GM23248 (cell line): ENCODE measurements at places on chromosomes 16 and 17. TPM values are rescaled to one million over a fixed set of nuclear protein-coding genes. Genes with fewer than 3 reads are reported as not detected.
A peak's percentile ranks its signal among the peaks of the same experiment; 100 is the strongest.

GRCh38 chr17:54381482-54381881 lies 519.2 kb upstream of the TOM1L1 start:
- no peaks in the 10 kb centered on the region for H3K36me3 ChIP-seq
- no peak overlapping the region for H3K27ac ChIP-seq
- DNase-seq: no peak

GRCh38 chr17:3978421-3979289 lies 14.4 kb upstream of the ATP2A3 start:
- no peak overlapping the region for H3K4me3 ChIP-seq
- H3K4me1 ChIP-seq: no peaks in the 10 kb centered on the region
- DNase-seq: no peak
- no peaks in the 10 kb centered on the region for H3K27me3 ChIP-seq
- H3K27ac ChIP-seq: no peak overlapping the region

The RAD51C gene
- total RNA-seq: 17.2 and 23.4 TPM in 2 replicates

- H3K36me3 ChIP-seq: no peaks in the 10 kb centered on the region
- H3K27ac ChIP-seq: peak overlapping the region; percentile 71
- peak; percentile 82 for DNase-seq
- H3K4me3 ChIP-seq: no peak overlapping the region
Measured at GRCh38 chr16:920051-920681, 50.6 kb downstream of the LMF1 start.

The RECQL5 gene
- 12.8 and 21.4 TPM in 2 replicates for total RNA-seq

DNA sequence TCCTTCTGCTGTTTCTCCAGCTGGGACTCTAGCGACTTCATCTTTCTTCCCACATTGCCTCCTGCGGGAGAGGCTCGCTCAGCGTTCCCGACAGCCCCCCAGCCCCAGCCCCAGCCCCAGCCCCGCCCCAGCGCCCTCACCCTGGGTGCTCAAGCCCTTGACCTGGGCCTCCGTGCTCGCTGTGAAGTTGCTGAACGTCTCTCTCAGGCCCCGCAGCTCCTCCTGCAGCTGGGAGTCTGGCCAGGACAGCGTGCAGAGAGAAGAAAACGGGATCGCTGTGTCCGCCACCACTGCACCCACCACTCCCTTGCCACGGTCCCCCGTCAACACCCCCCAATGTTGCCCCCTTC lies 2.4 kb downstream of the ASGR1 start:
- no peaks in the 10 kb centered on the region for H3K36me3 ChIP-seq
- 0 out of 2 replicates have a peak, but pooled peaks cover 5% of the 10 kb centered on the region for H3K4me1 ChIP-seq
- H3K27ac ChIP-seq: no peak overlapping the region
- H3K27me3 ChIP-seq: no peaks in the 10 kb centered on the region
- DNase-seq: peak; percentile 52

The APOBR gene
- total RNA-seq: not detected in 2 replicates

The CDT1 gene
- total RNA-seq: 11.3 and 14.2 TPM in 2 replicates

DNA sequence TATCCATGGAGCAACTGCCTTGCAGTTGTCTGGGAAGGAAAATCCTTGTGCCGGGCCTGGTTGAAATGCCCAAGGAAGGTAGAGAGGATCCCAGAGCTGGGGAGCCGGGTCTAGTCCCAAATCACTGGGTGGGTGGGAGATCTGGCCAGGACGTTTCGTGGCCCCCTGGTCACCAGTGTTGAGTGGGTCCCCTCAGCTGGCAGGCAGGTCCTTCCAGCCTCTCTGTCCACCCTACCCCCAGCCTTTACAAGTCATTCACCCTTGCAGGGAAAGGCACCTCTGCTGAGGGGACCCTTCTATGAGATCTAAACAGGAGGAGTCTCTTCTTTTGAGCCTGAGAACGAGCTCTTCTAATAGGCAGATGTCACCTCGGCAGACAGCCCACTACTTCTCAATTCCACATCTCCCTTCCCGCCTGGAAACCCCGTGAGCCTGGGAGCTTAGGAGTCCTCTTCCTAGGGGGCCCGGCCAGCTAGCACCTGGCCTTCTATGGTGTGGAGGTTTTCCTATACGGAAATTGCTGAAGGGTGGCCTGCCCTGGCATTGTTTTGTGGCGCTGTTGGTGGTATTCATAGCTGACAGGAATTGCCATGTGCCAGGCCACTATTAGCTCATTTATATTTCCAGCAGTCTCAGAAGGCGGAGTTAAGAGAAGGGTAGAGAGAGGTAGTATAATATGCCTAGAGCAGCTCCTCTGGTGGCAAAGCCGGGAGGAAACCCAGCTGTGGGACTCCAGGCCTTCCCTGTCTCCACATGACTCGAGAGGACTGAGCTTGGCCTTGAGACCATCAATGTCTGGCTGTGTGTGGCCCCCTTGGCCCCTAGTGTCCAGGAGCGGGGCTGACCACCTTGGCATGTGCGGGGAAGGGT lies 13.3 kb downstream of the MPRIP start:
- H3K4me3 ChIP-seq: peak overlapping the region; percentile 16
- no peaks in the 10 kb centered on the region for H3K36me3 ChIP-seq
- peaks cover 66% of the 10 kb centered on the region for H3K4me1 ChIP-seq

DNA sequence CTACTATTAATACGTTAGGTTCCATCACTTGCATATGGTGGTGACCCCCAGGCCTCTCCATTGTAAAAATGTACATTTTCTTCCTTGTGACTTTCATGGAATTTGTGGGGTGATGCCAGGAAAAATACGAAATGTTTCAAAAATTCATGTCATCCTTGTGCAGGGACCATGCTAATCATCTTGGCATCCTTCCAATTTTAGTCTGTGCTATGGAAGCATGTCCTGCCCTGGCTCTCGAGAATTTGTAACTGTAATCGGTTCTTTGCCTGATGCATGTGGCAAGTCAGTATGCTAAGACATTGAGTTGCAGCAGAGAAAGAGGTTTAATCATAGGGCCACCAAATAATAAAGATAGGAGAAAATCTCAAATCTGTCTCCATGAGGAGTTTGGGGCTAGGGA lies 14.3 kb upstream of the GINS3 start:
- peaks cover 9% of the 10 kb centered on the region; the same call in 1 of the 2 replicates for H3K4me1 ChIP-seq
- peak; percentile 11 for DNase-seq
- H3K36me3 ChIP-seq: no peaks in the 10 kb centered on the region
- no peaks in the 10 kb centered on the region for H3K27me3 ChIP-seq
- H3K27ac ChIP-seq: no peak overlapping the region

GRCh38 chr17:9918804-9919352 lies 13.8 kb upstream of the RCVRN start:
- H3K27ac ChIP-seq: no peak overlapping the region
- no peak overlapping the region for H3K4me3 ChIP-seq
- H3K4me1 ChIP-seq: no peaks in the 10 kb centered on the region
- H3K36me3 ChIP-seq: no peaks in the 10 kb centered on the region
- no peak for DNase-seq
- no peaks in the 10 kb centered on the region for H3K27me3 ChIP-seq

DNA sequence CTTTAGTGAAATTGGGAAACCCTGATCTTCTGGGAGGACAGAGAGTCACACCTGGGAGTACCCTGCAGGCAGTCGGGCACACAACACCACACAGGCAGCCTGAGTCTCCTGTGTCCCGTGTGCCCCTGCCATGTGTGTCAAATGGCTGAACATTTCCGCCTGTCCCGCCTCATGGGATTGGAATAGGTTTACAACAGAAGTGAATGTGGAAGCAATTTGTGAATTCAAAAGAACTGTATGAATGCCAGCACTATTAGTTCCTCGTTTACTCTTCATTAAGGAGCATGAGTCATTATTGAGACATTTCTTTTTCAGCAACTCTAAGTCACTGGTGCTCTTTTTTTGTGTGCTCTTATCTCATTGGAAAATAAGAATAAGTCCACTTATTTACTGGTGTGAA lies 226.5 kb downstream of the PMP22 start:
- H3K27me3 ChIP-seq: 0 out of 2 replicates have a peak, but pooled peaks cover 11% of the 10 kb centered on the region
- H3K36me3 ChIP-seq: no peaks in the 10 kb centered on the region
- H3K4me3 ChIP-seq: no peak overlapping the region
- H3K27ac ChIP-seq: no peak overlapping the region

GRCh38 chr17:15308758-15309157 lies 32.6 kb downstream of the TEKT3 start:
- no peaks in the 10 kb centered on the region for H3K36me3 ChIP-seq
- DNase-seq: no peak
- no peak overlapping the region for H3K27ac ChIP-seq
- no peaks in the 10 kb centered on the region for H3K27me3 ChIP-seq
- peaks cover 13% of the 10 kb centered on the region for H3K4me1 ChIP-seq
- no peak overlapping the region for H3K4me3 ChIP-seq

DNA sequence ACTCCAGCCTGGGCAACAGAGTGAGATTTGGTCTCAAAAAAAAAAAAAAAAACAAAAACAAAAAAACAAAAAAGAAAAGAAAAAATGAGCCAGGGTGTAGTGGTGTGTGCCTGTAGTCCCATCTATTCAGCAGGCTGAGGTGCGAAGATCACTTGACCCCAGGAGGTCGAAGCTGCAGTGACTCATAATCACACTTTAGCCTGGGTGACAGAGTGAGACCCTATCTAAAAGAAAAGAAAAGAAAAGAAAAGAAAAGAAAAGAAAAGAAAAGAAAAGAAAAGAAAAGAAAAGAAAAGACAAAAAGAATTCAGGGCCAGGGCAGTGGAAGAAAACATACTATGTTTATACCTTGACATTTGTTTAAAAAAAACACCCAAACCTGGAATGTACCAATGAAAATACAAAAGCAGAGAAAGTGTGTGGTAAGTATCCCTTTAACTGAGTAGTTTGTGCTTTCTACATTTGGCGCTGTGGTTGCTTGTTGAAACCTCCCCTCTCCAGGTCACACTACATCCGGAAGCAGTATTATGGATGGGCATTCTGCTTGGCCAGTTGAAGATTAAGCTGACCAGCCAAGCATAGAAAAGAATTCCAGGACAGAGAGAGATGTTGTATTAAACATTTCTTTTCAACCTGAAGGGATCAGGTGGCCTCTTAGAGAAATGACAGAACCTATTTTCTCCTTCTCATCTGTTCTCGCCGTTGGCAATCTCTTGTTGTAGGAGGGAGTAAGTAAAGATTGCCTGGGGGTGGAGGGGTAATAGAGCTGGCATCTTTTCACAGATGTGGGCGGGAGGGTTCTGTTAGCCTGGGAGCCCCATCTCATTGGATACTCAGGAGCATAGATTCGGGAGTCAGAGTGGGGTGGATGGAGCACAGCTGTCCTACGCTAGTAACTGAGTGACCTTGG lies 12.1 kb upstream of the PRKCB start:
- no peaks in the 10 kb centered on the region for H3K4me1 ChIP-seq
- no peak overlapping the region for H3K4me3 ChIP-seq
- no peak for DNase-seq
- no peak overlapping the region for H3K27ac ChIP-seq

- peaks cover 25% of the 10 kb centered on the region for H3K27me3 ChIP-seq
- H3K4me3 ChIP-seq: no peak overlapping the region
- DNase-seq: peak; percentile 11
- no peak overlapping the region for H3K27ac ChIP-seq
- H3K36me3 ChIP-seq: no peaks in the 10 kb centered on the region
Measured at GRCh38 chr16:84159007-84159406, 13.9 kb downstream of the DNAAF1 start.

GRCh38 chr16:16082255-16082654 lies 132.8 kb downstream of the ABCC1 start:
- no peak overlapping the region for H3K4me3 ChIP-seq
- no peaks in the 10 kb centered on the region for H3K27me3 ChIP-seq
- H3K4me1 ChIP-seq: no peaks in the 10 kb centered on the region
- DNase-seq: no peak
- peaks cover 58% of the 10 kb centered on the region for H3K36me3 ChIP-seq
- no peak overlapping the region for H3K27ac ChIP-seq

The KRTAP2-3 gene
- total RNA-seq: 0.38 and 13.4 TPM in 2 replicates

DNA sequence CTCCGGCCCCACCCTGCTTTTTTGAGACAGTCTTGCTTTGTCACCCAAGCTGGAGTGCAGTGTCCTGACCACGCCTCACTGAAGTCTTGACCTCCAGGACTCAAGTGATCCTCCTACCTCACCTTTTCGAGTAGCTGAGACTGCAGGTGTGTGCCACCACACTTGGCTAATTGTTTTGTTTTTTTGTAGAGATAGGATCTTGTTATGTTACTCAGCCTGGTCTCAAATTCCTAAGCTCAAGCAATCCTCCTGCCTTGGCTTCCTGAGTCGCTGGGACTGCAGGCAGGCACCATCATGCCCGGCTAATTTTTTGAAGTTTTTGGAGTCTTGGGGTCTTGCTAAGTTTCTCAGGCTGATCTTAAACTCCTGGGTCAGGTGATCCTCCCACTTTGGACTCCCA lies 206.7 kb downstream of the SHISA9 start:
- H3K27me3 ChIP-seq: no peaks in the 10 kb centered on the region
- H3K4me1 ChIP-seq: no peaks in the 10 kb centered on the region
- H3K27ac ChIP-seq: no peak overlapping the region
- no peak for DNase-seq
- H3K4me3 ChIP-seq: no peak overlapping the region
- H3K36me3 ChIP-seq: no peaks in the 10 kb centered on the region

The PLA2G10 gene
- total RNA-seq: not detected in 2 replicates

DNA sequence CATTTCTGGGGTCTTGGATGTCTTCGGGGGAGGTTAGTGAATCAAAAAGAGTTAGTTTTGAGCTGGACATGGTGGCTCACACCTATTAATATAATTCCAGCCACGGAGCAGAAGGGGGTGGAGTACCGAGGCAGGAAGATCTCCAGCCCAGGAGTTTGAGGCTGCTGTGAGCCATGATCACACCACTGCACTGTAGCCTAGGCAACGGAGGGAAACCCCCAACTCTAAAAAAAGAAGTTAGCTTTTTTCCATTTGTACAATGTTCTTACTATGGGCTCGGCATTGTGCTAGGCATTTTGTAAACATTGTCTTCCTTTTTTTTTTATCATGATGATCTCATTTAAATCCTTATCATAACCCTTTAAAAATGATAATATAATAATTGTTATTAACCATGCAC lies 8.3 kb upstream of the SNF8 start:
- H3K4me1 ChIP-seq: no peaks in the 10 kb centered on the region
- H3K27ac ChIP-seq: no peak overlapping the region

The COG7 gene
- total RNA-seq: 15.6 and 16.3 TPM in 2 replicates

DNA sequence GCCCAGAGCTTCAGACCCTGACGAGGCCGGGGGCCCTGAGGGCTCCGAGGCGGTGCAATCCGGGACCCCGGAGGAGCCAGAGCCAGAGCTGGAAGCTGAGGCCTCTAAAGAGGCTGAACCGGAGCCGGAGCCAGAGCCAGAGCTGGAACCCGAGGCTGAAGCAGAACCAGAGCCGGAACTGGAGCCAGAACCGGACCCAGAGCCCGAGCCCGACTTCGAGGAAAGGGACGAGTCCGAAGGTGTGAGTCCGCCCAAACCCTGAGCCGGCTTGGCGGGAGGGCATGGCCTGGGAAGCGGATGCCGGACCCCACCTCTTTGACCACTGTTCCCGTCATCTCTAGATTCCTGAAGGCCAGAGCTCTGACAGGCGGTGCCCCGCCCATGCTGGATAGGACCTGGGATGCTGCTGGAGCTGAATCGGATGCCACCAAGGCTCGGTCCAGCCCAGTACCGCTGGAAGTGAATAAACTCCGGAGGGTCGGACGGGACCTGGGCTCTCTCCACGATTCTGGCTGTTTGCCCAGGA lies 4.4 kb downstream of the NOL3 start:
- no peak overlapping the region for H3K27ac ChIP-seq
- no peaks in the 10 kb centered on the region for H3K27me3 ChIP-seq
- DNase-seq: no peak
- no peaks in the 10 kb centered on the region for H3K36me3 ChIP-seq
- H3K4me1 ChIP-seq: 0 out of 2 replicates have a peak, but pooled peaks cover 9% of the 10 kb centered on the region

- no peak overlapping the region for H3K27ac ChIP-seq
- H3K4me1 ChIP-seq: peaks cover 39% of the 10 kb centered on the region
- no peaks in the 10 kb centered on the region for H3K27me3 ChIP-seq
- DNase-seq: peak; percentile 65
- no peaks in the 10 kb centered on the region for H3K36me3 ChIP-seq
Measured at GRCh38 chr17:72342627-72343527, 222.1 kb downstream of the SOX9 start.
